SW 1271 (cell line): ENCODE measurements at places on chromosomes 6 and 20.

- no peak for DNase-seq
Observed at GRCh38 chr6:156283091-156283490, 494.1 kb upstream of the ARID1B start.

GRCh38 chr6:45699663-45700062 lies 316.0 kb downstream of the CLIC5 start:
- DNase-seq, result no peak

DNA sequence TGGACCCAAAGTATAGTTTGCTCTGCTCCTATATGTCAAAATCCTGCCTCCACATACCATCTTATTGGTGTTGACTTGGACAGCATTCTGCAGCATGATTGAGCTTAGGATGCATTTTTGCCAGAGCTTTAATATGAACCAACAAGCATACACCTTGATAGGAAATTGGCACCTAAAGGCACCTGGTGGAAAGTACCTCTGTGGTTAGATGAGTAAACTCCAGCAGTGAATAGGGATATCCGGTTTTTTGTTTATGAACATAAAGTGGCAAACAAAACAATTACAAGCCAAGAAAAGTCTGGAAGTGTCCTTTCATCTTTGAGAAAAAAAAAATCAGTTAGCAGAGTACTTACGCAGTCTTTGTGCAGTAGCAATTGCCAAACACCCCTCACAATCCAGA lies 6.2 kb upstream of the CYP24A1 start:
- no peak for DNase-seq

GRCh38 chr6:169638915-169639314 lies 62.9 kb downstream of the WDR27 start:
- DNase-seq, result no peak

DNA sequence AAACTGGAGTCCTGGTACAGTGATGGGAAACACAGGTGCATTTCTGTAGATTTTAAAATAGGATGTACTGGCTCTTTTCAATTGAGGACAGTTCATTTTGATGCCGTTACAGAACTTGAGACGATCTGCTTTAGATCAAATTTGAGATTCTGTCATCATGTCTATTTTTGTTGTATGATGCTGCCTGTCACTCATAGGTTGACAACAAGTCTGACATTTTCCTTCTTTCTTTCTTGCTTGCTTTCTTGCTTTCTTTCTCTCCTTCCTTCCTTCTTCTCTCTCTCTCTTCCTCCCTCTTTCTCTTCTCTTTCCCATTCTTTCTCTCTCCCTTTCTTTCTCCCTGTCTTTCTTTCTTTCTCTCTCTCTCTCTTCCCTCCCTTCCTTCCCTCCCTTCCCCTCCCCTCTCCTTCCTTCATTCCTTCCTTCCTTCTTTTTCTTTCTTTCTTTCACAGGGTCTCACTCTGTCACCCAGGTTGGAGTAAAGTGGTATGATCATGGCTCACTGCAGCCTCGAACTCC lies 152.6 kb upstream of the SGK1 start:
- no peak for DNase-seq

DNA sequence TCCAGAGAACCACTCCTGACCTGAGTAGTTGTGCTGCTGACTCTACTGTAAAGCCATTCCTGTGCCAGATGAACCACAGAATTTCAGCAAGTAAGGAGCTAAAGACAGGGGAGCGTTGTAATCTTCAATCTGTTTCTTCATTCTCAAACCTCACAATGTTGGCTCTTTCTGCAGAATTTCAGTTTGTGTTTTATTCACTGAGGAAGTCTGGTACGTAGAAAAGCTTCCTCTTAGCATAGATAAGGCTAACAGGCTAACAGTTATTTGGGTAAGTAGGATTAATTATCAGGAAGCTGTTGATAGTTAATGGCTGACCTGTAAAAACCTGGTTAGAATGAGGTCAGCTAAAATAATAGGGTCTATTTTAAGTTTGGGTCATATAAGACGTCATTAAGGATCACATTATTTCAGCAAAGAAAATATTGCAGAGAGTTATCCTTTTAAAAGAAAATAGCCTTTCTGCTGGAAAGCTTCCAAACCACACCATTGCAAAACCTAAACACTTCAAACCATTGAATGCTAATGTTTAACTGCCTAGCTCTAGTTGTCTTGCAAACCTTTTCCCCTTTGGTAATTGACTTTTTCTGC lies 14.1 kb upstream of the TENT5A start:
- no peak for DNase-seq

DNA sequence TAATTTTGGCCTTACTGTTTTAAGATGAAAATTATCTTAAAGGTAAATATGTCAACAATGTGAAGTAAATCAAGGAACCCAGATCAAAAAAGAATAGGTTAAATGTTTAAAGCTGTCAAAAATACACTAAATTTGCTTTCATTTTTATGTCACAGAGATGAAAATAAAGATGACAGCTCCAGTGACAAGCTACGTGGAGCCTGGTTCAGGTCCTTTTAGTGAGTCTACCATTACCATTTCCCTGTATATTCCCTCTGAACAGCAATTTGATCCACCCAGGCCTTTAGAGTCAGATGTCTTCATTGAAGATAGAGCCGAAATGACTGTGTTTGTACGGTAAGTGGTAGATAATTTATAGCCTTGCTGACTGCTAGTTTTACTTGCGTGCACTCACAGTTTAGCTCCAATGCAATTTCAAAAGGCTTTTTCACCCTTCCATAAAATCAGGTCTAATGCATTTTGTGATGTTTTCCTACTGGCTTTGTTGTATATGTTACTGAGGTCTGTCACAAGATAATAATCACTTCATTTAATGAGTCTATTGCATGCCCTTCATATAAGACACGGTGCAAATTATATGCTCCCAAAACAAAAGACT lies 1.9 kb downstream of the HEBP2 start:
- no peak for DNase-seq

- DNase-seq, result no peak
Observed at GRCh38 chr6:121222656-121223055, 111.6 kb downstream of the TBC1D32 start.

GRCh38 chr6:35385457-35386202 lies 43.3 kb downstream of the PPARD start:
- no peak for DNase-seq

DNA sequence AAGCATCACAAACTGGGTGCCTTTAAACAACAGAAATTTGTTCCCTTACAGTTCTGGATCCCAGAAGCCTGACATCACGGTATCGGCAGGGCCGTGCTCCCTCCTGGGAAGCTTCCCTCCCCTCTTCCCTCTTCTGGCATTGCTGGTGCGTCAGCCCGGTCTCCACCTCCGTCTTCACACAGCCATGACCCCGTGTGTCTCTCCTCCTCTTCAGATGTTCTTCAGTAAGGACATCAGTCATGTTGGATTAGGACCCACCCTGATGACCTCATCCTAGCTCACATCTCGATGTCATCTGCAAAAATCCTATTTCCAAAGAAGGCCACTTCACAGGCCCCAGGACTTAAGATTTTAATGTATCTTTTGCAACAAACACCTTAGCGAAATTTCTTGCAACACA lies 38.4 kb upstream of the TBXT start:
- no peak for DNase-seq

- no peak for DNase-seq
Observed at GRCh38 chr20:6685181-6685582, 82.3 kb upstream of the BMP2 start.

- DNase-seq, result no peak
Observed at GRCh38 chr6:34145161-34146020, 496 bp downstream of the GRM4 start.

DNA sequence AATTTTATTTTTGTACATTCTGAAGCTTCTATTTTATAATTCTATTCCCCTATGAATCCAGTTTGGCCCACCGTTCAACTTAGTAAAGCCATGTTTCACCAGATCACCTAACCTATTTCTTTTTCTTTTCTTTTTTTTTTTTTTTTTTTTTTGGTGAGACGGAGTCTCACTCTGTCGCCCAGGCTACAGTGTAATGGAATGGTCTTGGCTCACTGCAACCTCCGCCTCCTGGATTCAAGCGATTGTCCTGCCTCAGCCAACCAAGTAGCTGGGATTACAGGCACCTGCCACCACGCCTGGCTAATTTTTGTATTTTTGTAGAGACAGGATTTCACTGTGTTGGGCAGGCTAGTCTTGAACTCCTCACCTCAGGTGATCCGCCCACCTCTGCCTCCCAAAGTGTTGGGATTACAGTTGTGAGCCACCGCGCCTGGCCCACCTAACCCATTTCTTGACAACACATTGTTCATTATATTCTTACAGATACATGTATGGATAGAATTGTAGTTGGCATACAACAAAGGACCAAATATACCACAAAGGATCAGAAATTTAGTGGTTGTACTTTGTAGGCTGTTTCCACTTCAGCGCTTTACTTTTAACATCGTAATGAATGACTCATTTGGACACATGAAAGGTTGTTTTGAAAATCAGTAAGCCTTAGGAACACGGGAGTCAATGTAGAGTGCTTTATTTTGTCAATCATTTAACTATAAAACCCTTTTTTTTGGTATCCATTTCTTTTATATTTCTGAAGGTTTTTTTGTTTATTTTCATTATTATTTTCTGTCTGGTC lies 63.2 kb downstream of the GJA1 start:
- no peak for DNase-seq

DNA sequence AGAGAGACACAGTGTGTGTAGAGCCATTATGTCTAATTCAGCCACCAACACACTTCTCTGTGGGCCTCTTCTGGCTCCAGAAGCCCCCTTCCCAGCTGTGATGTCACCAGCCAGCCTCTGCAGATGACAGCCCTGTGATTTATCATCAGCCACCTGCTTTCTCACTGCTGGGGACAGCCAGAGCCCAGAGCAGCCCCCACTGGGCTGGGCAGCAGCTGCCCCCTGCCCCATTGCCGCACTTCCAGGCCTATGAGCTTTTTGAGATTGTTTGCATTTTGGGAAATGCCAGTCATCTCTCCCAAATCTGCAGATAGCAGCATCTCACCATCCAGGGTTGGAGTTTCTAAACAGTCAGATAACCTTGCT lies 21.9 kb upstream of the STX16 start:
- no peak for DNase-seq

GRCh38 chr20:51014797-51015722 lies 7.8 kb downstream of the KCNG1 start:
- DNase-seq, result peak; percentile 60

DNA sequence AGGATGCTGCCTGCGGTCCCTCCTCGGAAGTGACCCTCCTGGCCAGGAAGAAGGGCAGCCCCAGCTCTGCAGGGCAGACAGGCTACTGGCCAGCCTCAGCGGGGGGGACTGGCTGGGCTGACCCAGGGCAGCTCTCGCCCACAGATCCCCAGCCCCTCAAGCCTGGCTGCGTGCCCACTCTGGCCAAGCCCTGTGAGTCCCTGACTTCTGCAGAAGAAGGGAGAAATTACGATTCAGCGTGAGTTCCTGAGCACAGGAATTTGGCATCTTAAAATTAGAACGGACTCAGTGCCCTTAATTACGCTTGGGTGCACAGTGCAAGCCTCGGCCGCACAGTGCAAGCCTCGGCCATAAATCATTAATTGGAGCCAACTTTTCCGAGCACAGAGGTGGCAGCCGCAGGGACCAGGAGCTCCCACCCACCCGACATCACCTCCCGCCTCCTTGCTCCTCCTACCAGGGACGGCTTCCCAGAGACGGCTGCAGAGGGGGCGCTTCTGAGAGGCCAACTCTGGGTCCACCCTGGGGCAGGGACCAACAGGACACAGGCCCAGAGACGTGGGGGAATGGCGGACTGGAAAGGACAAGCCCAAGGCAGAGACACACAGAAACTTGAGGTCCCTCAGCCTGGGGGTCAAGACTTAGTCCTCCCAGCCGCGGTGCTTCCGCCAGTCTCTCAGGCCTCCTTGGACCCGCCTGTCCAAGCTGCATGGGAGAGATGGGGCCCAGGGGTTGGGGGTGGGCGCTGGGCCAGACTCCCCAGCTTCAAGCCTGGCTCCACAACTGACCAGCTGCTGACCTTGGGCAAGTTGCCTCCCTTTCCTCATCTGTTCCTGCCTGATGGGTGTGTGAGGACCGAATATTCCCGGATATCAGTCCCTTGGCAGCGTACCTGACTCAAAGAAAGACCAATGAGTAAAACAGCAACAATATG lies 165.4 kb downstream of the TAF4 start:
- no peak for DNase-seq

GRCh38 chr20:44491635-44492395 lies 16.1 kb downstream of the TTPAL start:
- DNase-seq, result no peak

DNA sequence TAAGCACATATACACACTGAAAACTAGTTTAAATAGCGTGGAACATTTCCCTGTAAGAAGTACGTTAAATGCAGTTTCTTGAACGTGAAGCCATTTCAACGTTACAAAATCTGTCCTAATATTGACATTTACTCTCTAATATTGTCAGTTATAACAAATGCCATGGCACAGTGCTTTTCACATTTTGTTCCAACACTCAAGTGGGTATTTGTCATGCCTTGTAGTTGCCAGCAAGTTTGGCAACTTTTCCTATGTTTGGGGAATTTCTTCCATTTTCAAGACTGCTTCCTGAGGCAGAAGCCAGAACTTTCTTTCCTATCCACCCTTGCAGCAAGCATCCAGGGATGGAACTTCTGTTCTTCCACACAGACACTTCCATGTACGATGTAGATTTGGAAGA lies 63.0 kb downstream of the STX11 start:
- DNase-seq, result no peak

DNA sequence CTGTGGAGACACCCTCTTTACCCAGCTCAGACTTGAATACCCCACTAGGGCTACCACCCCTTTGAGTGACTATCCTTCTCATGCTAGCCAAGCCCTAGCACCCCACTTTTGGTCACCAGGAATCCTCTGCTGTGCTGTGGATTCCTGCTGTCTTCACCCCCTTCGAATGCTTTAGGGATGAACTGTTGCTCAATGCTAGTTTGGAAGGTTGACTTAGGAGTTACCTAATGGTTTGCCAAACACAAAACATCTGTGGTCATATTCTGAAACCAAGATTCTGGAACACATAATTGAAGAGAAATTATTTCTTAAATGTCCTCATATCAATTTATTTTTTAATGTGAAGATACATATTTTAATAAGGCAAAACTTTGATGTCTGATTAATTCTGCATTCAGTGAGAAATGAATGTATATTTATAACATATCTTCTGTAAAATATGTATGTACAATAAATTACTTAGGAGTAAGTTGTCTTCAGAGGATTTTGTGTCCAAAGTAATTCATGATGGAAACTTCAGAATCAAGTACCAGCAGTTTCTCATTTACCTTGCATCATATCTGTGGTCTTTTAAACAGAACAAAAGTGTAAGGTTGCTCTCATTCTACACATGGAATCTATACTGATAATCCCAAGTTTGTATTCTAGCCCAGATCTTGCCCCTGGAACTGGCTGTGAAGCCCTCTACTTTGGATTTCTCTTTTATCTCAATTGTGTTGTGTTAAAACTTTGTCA lies 46.9 kb downstream of the TMEM200A start:
- DNase-seq, result no peak
